A673 (cell line): ENCODE measurements at places on chromosomes 6 and 20. TPM values are rescaled to one million over a fixed set of nuclear protein-coding genes. Genes with fewer than 3 reads are reported as not detected.
A peak's percentile ranks its signal among the peaks of the same experiment; 100 is the strongest.

The MCHR2 gene
- total RNA-seq = not detected in 2 replicates

The DCDC2 gene
- total RNA-seq = 45.1 and 54.9 TPM in 2 replicates

The GPR6 gene
- not detected in 2 replicates for total RNA-seq

The SAMHD1 gene
- 10.0 and 10.9 TPM in 2 replicates for total RNA-seq

The FAM184A gene
- 0.97 and 2.1 TPM in 2 replicates for total RNA-seq

The FAM110A gene
- total RNA-seq = 11.7 and 12.2 TPM in 2 replicates

The GINM1 gene
- 24.0 and 29.7 TPM in 2 replicates for total RNA-seq

The LAMA5 gene
- 4.2 and 13.2 TPM in 2 replicates for total RNA-seq

The CFAP206 gene
- 0.61 TPM in 1 of 2 replicates, not detected in the other for total RNA-seq

The WASF1 gene
- total RNA-seq = 159 and 165 TPM in 2 replicates

The GSTA2 gene
- total RNA-seq = not detected in 2 replicates

- DNase-seq = peak; percentile 45
Observed at GRCh38 chr6:72672906-72673305, 51.0 kb downstream of the KCNQ5 start.

DNA sequence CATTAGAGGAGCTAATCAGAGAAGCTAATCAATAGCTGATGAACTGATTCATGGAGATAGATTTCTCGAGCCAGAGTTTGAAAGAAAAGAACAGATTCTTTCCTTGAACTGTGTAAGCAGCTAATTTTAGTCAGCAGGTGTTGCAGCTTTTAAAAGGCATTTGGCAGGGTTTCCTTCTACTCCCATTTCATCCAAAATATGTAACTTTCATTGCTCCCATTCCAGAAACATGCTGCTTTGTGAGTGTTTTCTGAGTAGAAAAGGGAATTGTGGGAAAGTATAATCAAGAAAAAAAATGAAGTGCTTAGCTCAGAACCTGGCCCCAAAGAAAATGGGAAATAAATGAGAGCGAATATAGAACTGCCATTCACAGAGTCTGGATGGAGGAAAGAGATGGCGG is 20.8 kb downstream of the SLC35F1 start:
- no peak for DNase-seq

GRCh38 chr20:43357352-43357751 is 100.3 kb upstream of the SRSF6 start:
- no peak for DNase-seq

GRCh38 chr6:152296648-152297376 is 340.4 kb downstream of the SYNE1 start:
- no peak for DNase-seq

DNA sequence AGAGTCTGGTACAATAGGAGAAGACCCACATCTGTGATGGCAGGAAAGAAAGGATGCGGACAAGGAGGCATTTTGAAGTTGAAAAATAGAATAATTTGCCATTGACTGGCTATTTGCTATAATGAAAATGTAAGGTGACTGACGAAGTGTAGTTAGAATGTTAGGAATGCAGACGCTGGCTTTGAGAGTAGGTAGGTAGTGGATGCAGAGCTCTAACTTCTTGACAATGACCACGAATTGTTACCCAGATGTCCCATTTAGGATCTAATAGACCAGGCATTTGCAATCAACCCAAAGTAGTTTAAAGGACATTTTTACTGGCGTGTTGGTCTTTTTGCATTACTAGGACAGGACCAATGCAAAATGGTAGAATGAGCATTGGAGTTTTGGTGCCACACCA is 14.2 kb downstream of the MLIP start:
- DNase-seq = no peak

DNA sequence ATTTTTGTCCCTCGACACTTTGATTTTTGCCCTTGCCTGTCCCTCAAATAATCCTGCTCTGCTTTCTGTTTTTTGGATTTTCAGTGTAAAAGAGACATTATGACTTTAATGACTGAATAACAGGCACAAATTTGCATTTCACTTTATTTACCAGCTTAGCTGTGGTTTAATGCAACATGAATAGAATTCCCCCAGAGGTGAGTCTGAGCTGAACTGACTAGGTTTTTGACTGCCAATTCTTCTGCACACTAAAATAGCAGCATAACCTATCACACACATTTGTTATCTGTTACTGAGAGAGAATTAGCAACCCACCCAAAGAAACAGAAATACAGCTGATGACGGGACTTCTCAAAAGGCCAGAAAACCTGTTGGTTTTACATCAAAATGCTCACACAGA is 3.9 kb upstream of the RBM24 start:
- no peak for DNase-seq

DNA sequence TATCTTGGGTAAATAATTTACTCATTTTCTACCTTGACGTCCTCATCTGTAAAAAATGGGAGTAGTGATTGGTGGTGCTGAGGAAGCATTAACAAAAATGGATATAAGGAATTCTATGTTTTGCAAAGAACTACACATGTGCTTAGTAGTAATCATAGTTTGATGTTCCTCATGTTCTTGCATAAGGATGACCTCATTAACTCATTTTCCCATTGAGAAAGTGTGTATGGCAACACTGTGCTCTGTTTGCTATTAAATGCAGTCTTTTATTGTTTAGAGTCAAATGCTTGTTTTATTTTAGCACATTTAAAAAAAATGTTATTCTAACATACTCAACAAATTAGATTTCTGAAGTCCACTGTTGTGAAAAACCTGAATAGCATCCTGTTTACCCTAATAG is 211.2 kb upstream of the RSPO3 start:
- DNase-seq = no peak

- DNase-seq = no peak
Observed at GRCh38 chr6:10904015-10904414, 17.2 kb downstream of the SYCP2L start.

- no peak for DNase-seq
Observed at GRCh38 chr6:39269961-39270360, 40.7 kb upstream of the KCNK5 start.

DNA sequence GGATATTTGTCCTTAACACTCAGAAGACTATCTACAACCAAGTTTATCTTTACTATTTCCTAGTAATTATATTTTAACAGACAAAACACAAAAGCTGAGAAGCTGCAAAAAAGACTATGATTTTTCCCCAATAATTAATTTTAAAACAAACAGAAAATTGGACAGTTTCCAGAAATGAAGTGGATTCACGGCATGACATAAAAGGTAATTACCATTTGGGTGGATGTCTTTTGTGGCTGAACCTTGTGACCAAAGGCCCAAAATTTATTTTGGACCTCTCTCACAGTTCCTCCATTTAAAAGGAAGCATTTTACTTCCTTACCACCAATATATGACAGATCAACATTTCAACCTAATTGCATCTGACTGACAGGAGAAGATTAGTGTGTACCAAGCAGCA is 90.2 kb downstream of the GMDS start:
- no peak for DNase-seq

- peak; percentile 25 for DNase-seq
Observed at GRCh38 chr6:154930451-154930851, 64.7 kb upstream of the TIAM2 start.

GRCh38 chr6:17093686-17094085 is 8.2 kb upstream of the STMND1 start:
- no peak for DNase-seq

- DNase-seq = no peak
Observed at GRCh38 chr6:1599469-1599868, 10.2 kb upstream of the FOXC1 start.

DNA sequence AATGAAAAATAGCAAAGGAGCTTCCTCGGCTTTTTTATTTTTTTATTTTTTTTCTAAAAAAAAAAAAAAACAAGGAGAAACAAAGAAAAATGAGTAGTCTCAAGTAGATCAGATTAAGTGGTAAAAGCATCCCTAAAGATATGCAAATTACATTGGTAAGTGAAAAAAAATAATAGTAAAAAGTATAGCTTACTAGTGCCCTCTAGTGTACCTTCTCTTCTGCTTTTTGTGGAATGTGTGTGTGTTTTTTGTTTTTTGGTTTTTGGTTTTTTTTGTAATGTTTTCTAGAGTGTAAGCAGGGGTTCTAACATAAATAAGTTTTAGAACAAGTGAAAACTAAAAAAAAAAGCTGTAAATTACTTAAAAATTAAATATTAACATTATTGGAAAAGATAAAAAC is 1062.0 kb downstream of the HACE1 start:
- peak; percentile 69 for DNase-seq

GRCh38 chr20:46826343-46826984 is 68.2 kb upstream of the EYA2 start:
- DNase-seq = no peak

DNA sequence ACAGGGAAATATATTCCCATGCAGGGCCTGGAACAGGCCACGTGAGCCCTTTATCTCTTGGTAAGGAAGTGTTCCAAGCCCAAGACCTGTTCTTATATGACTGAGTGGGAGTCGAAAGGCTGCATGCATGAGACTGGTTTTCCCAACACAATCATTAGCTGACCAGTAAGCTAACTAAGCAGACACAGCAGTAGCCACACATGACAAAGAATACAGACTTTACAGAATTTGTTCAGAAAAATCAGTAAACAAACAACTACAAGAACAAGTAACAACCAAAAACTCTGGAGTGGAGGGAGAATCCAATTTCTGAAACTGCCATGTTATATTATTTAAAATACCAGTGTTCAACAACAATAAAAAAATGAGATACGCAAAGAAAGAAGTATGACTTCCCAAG is 16.7 kb downstream of the BPIFA1 start:
- no peak for DNase-seq

DNA sequence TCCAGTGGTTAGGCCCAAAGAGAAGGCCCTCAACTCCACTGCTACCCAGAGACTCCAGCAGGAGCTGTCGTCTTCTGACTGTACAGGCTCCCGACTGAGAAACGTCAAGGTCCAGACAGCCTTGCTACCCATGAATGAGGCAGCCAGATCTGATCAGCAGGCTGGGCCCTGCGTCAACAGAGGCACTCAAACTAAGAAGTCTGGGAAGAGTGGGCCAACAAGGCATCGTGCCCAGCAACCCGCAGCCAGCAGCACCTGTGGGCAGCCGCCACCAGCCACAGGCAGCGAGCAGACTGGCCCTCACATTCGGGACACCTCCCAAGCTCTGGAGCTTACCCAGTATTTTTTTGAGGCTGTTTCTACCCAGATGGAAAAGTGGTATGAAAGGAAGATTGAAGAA is 8.1 kb downstream of the LYRM2 start:
- DNase-seq = no peak

- no peak for DNase-seq
Observed at GRCh38 chr20:7264137-7264536, 496.7 kb downstream of the BMP2 start.

DNA sequence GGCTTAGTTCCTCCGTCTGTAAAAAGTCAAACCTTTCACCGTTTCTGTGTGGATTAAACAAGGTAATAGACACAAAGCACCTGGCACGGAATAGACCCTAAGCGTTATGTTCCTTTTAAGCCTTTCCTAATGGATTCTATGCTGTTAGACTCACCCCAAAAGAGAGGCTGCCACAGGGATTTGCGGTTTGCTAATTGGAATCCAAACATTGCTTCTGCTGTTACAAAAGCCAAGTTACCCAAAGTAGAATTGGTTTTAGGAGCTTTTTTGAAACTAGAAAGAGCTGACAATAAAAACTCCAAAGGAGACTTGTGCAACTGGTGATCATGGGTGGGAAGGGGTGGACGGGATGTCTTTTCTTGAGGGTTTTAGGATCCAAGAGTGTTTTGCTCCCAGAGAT is 178.0 kb downstream of the BMP7 start:
- DNase-seq = no peak

- DNase-seq = no peak
Observed at GRCh38 chr6:71420095-71420692, 131.6 kb downstream of the OGFRL1 start.

DNA sequence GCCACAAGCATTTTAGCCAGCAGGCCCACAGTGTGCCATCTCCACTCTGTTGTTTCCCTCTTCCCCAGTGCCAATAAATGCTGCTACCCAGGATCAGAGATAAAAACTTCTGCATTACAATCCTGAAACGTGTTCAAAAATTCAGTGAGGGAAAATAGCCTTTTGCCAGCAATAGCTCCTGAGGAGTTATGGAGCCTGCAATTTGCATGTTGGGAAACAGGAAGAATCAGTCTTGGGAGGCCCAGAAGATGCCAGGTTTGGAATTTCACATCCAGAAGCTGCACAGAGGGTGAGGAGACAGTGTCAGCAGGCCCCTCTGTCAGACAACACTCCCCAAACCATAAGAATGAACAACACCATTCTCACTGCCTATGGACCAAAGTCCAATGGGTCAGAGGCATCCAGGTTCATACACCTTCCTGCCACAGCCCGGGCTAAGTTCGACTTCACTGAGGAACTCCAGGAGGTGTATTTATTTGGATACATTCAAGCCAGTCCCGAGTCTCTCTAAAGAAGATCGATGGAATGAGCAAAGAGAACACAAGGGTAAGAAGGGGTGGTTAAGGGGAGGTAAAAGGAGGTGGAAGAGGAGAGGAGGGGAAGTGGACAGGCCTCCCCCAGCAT is 20.8 kb downstream of the RRBP1 start:
- DNase-seq = no peak
